ENCODE measurements at places on chromosomes 11 and 22. TPM values are rescaled to one million over a fixed set of nuclear protein-coding genes. Genes with fewer than 3 reads are reported as not detected.

The MPZL2 gene
- 18.5 TPM for total RNA-seq

The EIF3D gene
- total RNA-seq, result 353 TPM

The MS4A4A gene
- not detected for total RNA-seq

The RNF169 gene
- total RNA-seq, result 15.2 TPM

The OR4C5 gene
- total RNA-seq, result not detected

The ANO5 gene
- not detected for total RNA-seq

The APOL5 gene
- not detected for total RNA-seq
